Stimulated activated CD4-positive, alpha-beta T cell treated with anti-CD3 and anti-CD28 coated beads, Interleukin-4, amount 100 ng/mL, for 1 hour (primary cell): ENCODE measurements at places on chromosomes 2 and 18.

DNA sequence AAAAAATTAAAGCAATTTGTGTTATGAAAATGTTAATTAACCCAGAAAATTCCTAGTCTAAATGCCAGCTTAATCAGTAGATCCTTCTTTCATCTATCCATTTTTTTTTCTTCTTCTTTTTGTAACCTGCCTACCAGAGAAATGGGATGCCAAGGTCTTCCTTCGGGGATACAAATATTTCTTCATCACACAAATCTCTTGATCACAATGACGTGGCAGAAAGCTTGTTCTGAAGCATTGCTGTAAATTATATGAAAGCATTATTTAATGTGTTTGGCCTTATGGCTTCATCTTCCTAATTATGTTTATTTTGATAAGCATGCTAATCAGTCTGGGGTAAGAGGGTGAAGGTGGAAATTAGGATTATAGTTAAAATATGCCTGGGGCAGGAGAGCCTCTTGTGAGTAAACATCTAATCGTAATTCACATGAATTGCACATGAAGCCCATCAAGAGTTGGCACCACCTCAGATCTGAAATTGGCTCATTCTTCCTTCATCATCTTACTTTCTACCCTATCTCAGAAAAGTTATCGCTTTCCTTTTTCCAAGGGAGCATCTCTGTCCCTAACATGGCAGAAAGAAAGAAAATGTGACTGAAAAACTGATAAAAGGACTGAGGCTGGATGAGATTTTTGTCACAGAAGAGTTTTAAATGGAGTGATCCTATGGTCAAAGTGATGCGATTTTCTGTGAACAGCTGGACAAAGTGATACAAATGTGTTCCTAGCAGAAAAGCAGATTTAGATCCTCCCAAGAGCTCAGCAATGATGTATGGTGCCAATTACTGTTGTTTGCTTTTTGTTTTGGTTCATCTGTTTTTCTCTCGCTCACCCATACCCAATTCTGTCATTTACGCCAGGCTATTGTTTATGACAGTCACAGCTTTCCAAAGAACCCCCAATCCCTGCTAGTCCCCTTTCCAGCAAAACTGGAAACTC is 76.9 kb upstream of the PMAIP1 start:
- DNase-seq: no peak

DNA sequence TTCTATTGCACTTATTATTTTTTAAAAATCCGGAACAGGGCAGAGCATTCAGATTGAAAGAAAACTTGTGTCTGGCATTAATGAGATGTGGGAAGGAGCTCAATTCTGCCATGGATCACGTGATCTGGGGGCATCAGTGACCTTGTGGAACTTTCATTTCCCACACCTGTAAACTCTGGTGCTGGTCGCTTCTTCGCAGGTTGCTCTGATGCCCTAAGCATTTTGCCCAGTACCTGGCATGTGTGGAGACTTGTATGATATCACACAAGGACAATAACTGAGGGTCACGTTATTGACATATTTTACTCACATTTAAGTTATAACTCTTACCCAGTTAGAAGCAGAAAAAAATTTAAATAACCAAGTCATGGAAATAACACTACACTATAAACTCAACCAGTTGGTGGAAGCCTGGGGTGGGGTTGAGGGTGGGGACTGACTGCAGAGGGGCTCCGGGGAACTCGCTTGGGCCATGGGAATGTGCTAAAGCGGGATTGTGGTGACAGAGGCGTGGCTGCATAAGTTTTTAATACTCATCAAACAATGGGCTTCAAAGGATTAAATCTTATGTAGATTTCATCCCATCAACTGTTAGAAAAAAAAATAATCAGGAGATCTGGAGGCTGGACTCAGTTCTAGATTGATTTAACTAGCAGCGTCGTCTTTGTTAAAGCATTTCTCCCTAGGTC is 36.5 kb downstream of the ST3GAL5 start:
- no peak for DNase-seq

- DNase-seq: no peak
Observed at GRCh38 chr2:24418166-24418841, 58.0 kb upstream of the ITSN2 start.

- DNase-seq: no peak
Observed at GRCh38 chr2:69644506-69644979, 1.0 kb upstream of the AAK1 start.

DNA sequence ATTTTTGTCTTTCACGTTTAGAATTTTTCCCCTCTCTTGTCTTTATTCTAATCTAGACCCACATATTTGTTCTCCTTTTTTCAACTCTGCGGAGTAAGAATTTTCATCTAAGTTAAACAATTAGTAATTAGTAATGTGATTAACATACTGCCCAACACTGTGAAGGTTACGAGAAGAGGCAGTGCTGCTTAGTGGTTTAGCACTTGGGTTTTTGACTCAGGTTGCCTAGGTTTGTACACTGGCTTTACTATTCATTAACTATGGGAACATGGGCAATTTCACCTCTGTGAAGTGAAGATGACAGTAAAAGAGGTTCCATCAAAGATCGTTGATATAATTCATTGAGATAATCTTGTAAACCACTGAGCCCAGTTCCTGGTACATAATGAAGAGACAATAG is 82.2 kb upstream of the PNPT1 start:
- DNase-seq: no peak

GRCh38 chr18:68847219-68847837 is 49.4 kb downstream of the CCDC102B start:
- no peak for DNase-seq

GRCh38 chr2:17334300-17334699 is 183.9 kb downstream of the RAD51AP2 start:
- DNase-seq: no peak

DNA sequence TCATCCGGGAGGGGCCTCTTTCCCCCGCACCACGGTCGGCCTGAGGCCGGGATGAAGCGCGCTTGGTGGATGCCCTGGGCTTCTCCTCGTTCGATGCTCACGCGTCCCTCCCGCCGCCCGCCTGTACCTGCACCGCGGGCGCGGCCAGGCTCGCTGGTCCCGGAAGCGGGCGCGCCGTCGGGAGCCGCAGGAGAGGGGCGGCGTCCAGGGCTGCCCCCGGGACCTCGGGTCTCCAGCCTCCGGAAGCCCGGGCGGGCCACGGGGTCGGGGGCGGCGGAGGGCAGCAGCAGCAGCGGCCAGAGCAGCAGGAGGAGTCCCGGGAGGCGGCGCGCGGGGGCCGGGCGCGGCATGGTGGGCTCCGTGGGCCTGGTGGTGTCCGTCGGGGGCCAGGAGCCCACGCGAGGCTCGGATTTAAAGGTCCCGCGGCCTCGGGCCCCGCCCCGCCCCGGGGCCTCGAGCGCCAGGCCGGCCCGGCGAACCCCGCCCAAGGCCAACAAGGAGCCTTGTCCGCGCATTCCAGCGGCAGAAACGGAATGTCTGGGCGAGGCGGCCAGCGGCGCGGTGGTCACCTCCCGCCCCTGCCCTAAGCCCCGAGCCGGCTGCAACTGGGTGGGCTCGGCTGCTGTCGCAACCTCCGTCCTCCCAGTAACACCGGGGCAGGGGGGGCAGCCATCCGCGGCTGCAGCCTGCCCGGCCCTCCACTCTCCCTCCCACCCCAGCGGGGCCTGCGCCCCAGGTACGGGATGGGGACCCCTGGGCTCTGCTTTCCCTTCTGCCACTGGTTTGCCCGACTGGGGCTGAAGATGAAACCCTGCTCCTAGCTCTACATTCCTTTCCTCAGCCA is at the start of gene MATN3:
Gene MATN3, minus strand, starts transcription at position 387 of the 844 bp plus-strand sequence. Its CDS starts 37 bp downstream, at position 350.
- DNase-seq: peak; percentile 4

- no peak for DNase-seq
Observed at GRCh38 chr18:79314838-79315388, 80.8 kb upstream of the NFATC1 start.

- DNase-seq: no peak
Observed at GRCh38 chr2:72778410-72778809, 47.4 kb downstream of the EXOC6B start.

DNA sequence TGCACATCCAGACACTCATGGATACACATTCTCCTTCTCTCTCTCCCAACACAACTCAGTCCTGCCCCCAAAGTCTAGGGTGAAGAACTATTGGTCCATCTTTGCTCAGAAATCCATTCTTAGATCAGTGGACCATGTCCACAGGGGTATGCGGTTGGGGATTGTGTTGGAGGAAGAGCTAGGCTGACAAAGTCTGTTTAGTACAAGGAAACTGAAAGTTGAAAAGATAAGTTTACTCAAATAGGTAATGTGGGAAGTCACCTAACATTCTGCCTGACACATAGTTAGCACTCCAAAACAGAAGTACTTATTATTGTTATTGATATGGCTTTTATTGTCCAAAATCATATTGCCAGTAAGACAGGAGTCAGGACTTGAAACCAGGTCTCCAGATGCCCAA is 55.9 kb downstream of the ALK start:
- DNase-seq: no peak

DNA sequence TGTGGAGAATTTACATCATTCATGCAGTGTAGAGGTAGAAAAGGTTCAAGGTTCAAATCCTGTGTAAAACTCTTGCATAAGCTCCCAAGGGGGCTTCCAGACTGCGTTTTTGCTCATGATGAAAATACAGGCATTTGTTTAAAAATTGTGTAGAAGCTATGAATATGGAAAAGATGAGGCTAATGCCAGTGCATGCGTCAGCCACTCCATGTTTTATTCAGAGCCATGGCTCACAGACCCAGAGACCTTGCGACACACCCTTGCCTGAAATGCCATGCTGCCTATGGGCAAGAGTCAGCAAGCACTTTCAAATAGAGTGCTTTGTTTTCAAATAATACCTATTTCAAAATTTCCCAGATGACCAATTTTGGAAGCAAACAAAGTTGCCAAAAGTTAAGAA is 262.3 kb downstream of the TRIB2 start:
- DNase-seq: no peak

DNA sequence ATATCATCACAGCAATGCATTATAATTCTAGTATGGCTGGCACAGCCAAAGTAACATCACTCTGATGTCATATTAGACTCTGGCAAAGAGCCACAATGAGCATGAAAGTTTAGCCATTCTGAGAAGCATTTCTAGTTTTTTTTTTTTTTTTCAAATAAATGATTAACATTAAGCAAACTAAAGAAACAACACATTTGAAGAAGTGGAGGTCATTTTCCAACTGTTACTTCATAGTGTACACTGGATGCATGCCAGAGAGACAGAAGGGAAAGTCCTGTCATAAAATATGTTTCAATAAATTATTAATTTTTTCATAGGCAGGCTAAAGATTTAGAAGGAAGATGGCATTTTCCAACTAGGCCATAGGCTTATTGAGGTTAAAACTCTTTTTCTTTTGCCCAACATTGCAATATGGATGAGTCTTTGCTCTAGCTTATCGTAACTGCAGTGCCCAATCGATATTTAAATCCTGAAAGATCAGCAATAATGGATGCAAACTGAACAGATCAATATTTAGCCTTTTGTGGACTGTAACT is 1630.4 kb upstream of the ACVR2A start:
- no peak for DNase-seq

DNA sequence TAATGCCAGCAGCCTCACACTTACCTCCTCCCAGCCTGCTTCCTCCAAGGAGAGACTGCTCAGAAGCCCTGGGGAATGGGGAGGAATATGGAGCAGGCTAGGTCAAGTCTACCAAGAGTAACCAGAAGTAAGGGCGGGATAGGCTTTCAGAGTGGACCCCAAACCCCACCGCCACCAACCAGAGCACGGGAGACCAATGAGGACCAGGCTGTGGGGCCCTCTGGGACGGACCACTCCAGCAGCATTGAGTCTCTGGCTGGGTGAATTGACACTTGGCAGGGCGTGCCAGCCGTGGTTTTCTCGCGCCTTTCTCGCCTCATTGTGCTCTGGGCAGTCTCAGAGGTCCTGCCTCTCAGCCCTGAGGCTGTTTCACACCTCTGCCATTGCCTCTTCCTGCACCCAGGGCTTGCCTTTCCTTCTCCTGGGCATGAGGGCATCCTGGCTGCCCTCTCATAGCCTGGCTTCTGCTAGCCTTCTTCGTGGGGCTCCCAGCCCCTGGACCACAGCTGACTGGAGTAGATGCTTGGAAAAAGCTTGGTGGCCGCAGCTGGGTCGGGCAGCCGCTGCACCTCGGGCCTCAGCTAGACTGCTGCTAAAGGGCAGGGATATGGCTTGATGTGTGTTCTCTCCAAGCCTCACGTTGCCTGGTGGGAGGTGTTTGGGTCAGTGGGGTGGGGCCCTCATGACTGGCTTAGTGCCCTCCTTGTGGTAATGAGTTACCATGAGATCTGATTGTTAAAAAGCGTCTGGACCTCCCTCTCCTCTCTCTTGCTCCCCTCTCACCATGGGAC is 40.5 kb upstream of the HS6ST1 start:
- DNase-seq: no peak

GRCh38 chr2:150885236-150885635 is 376.4 kb downstream of the RBM43 start:
- DNase-seq: no peak

DNA sequence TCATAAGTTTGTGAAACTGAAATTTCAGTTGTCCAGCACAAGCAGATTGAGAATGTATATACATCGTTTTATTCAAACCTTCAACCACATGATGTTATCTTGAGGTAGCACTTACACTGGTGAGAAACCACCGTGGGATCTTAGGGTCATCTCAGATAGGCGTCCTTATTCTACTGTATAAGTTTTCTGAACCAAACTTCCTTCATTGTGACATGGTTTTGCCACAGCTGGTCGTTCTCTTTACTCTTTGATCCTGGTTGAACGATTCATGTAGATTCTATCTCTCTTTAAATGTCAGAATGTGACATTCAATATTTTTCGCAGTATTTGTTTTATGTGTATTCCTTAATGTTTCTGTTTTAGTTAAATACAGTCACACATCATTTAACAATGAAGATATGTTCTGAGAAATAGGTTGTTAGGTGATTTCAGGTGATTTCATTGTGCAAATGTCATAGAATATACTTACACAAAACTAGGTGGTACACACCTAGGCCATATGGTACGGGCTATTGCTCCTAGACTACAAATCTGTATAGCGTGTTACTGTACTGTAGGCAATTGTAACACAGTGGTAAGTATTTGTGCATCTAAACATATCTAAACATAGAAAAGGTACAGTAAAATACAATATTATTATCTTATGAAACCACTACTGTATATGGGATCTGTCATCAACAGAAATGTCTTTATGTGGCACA is 17.9 kb upstream of the ARHGAP25 start:
- no peak for DNase-seq

- DNase-seq: no peak
Observed at GRCh38 chr2:227260041-227260440, 65.0 kb upstream of the MFF start.

- DNase-seq: no peak
Observed at GRCh38 chr2:56018267-56018666, 94.7 kb upstream of the EFEMP1 start.

DNA sequence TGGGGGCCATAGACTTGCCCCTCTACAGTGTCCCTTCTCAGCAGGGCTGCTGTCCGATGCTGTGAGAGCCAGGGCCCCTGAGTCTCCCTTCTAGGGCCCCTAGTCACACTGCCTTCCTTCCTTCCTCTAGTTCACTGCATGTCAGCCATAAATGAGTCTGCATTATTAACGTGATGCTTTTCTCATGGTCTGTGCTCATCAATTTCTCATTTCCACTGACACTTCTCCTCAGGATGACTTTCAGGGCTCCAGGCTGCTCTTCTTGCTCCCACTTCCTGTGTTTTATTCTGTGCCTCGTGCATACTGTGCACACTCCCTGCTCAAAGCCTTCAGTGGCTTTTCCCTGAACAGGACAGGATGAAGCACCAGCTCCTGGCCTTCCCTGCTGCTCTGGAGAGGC is 146.5 kb downstream of the FAM210A start:
- DNase-seq: no peak
